ENCODE measurements at places on chromosomes 1 and 21.

DNA sequence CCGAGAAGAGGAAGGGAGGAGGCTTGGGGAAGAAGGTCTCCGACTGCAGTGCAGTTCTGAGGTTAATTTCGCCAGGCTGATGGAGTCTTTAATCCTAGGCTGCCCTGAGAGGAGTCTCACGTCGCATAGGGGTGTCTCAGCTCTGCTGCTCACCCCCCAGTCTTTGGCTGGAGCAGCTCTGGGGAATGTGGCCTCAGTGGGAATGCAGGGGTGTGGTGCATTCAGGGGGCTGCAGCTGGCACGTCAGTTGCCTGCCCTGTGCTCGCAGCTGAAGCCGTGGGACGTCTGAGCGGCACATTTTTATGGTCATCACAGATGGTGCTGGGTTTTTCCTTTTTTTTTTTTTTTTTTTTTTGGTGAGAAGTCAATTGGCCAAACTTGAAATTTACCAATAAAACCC, 38.2 kb downstream of the ACTN2 start:
- DNase-seq = no peak

DNA sequence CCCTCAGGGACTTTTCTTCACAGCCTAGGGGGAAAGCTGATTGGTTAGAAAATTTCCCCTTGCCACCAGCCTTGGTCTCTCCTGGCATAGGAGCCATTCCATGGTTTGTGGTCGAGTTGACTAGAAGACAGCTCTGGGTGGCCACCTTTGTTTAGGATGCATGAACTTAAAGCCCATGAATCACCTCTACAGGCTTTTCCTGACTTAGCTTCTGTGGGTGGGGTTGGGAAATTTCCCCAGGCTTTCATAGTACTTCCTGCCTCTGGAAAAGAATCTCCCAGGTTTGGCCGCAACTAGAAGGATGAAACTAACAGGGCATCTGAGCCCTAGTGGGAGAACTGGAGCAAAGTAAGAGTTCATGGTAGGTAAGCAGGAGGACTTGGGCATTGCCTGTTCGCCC, 72.6 kb downstream of the SNRPE start:
- DNase-seq = no peak

DNA sequence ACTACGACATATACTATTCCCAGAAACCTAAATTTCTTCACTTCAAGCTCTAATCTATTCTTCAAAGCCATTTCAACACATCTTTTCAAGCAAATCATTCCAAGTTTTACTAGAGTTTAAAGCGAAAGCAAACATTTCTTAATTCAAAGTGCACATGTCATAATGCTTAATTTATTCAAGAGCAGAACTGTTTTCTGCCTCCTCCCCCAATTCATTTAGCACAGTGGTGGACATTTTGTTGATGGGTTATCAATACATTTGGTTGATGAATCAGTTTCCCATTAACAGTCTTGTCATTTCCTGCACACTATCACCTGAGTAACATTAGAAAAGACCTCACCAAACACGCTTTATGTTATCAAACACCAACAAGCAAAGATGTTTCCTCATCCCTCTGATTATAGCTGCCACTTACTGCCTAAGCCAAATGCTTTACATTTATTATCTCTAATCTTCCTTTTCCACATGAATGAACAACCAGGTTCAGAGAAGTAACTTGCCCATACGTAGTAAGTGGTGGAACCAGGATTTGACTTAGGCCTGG, 2.0 kb downstream of the SRSF4 start:
- no peak for DNase-seq

- no peak for DNase-seq
These were observed 11.7 kb downstream of the CAPN9 start for GRCh38 chr1:230758709-230759368.

GRCh38 chr1:21801100-21801499, 11.0 kb upstream of the LDLRAD2 start:
- no peak for DNase-seq

DNA sequence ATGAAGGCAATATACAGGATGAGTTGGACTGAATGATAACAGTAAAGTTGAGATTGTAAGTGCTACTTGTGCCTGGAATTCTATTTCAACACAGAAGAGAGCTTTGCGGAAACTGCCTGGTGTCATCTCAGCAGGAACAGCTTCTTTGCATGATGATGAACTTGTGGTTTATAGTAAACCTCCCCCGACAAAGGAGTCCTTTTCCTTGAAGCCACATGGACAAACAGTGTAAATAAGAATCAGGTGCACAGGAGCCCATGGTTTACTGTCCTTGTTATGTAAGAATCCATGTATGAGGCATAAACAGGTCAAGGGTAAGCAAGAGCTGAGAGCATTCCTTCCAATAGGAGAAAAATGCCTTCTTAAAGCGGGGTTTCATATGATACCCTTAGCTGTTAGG, 66.2 kb downstream of the PCNX2 start:
- no peak for DNase-seq

- no peak for DNase-seq
These were observed 790 bp downstream of the RPS8 start for GRCh38 chr1:44775930-44776729.

Measured in LoVo (cell line).